Stimulated activated CD8-positive, alpha-beta memory T cell treated with anti-CD3 and anti-CD28 coated beads, Interleukin-7, amount 100 ng/mL, for 1 hour (primary cell): ENCODE measurements at places on chromosomes 3 and 15.

DNA sequence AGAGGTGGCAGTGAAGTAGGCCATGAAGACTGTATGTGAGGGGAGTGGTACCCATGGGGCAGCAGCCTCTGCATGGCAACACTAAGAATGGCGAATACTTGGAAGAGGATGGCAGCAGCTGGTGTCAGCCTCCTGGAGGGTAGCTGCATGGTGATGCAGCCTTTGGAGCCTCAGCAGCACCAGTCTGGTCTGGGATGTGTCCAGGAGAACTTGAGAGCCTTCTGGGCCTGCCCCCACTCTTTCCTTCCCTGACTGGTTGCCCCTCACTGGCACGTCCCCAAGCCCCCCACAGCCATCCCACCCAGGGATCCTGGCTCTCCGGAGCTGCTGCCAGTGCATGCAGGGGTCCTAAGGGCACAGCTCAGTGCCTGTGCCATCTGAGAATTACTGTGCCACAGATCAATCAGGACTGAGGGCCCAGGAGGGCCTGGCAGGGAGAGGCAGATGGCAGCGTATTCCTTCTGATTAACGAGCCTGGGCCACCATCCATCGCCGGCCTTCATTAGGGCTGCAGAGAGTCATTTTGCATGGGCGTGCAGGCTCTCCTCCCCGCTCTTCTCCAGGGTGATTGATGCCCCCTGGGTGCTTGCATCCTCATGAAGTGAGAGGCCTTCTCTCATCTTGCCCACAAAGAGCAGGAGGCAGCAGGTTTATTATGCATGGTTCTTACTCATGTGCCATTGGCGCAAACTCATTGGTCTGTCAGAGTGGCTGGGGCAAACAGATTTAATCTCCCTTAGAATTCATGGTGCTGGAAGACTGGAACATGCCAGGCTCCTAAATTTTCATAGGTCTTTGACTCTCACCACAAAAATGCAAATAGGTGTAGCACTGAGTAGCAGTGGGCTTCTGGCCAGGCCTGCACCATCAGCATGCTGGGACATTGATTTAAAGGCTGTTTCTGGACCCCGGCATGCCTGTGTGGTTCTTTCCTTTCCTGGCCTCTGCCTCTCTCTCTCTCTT, 116.8 kb downstream of the EPHB1 start:
- DNase-seq, result no peak

GRCh38 chr3:52897130-52898122, at the start of gene STIMATE:
Gene STIMATE (minus strand): TSS chr3:52897548. CDS start chr3:52897450, 98 bp downstream.
- peak; percentile 72 for DNase-seq

DNA sequence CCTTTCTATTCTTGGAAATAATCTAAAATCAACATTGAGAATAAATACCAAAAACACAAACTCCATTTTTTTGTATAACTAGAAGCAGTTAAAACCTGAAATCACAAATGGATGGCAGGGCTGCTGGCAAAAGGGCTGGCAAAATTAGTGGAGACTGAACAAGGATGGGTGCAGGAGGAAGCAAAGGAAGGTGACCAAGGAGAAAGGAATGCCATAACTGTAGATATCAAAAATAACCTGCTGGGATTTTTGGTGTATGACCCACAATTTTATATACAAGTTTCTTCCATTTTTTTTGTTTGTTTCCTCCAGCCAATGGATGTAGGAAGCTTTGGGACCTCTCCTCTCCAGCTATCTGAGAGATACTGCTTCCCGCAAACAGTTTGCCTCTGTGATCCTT, 12.7 kb downstream of the CFAP44 start:
- no peak for DNase-seq

GRCh38 chr3:120407508-120408287, 43.1 kb downstream of the FSTL1 start:
- no peak for DNase-seq

DNA sequence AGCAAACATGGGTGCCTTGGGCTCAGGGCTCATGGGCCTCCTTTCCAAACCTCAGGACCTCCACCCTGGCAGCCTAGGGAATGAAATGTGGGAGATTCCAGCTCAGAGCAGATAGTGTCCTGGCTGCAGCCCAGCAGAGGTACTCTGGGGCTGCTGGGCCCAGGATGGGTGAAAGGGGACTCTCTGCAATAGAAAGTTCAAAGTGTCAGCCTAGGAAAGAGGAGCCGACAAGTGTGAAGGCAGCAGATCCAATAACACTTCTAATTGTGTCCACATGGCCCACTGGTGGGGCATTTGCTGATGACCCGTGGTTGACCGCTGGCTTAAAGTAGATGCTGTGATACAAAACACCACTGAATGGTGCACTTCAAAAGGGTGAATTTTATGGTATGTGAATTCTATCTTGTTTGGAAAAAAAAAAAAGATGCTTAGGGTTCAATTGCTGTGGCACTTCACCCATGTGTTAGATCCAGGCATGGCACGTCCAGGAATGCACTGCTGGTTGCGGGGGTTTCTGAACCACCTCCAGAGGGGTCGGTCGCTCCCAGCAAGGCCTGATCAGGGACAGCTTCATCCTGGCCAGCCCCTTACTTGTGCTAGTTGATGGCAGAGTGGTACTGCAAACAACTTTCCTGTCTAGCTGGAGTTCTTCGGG, 20.9 kb downstream of the AMOTL2 start:
- no peak for DNase-seq

DNA sequence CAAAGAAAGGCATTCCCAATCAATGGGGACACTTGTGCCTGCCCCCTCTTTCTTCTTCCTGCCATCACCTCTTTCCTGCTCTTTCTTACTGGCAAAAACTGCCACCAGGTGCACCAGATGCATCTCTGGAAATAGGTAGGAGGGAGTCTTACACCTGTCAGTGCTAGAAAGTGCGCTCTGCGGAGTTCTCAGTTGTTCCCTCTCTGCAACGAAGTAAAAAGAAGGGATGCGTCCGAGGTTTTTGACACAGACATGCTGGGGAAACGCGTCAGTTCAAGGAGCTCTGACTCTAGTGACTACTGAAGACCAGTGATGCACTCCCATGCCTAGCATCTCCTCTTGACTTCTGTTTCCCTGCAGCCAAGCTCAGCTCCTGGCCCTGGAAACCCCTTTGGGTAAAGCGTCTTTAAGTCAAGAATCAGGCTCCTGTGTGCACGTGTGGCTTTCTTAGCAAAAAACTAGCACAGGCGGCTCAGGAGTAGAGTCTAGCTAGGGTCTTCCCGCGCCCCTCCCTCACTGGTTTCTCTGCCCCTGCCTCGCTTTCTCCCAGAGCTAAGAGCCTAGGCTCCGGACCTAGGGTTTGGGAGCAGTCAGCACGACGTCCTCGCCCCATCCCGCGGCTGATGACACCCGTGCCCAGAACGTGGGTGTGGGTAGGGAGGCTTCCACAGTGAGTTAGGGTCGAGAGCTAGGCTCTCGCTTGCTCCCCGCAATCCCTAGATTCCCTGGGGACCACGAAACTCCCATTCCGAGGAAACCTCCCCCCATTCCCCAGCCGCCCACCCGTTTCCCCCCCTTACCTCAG, 564 bp upstream of the GRM7 start:
- no peak for DNase-seq

GRCh38 chr3:171168086-171168485, 141.6 kb upstream of the SLC2A2 start:
- no peak for DNase-seq

- DNase-seq, result no peak
These were observed 34.8 kb downstream of the ATG7 start for GRCh38 chr3:11306817-11307589.

DNA sequence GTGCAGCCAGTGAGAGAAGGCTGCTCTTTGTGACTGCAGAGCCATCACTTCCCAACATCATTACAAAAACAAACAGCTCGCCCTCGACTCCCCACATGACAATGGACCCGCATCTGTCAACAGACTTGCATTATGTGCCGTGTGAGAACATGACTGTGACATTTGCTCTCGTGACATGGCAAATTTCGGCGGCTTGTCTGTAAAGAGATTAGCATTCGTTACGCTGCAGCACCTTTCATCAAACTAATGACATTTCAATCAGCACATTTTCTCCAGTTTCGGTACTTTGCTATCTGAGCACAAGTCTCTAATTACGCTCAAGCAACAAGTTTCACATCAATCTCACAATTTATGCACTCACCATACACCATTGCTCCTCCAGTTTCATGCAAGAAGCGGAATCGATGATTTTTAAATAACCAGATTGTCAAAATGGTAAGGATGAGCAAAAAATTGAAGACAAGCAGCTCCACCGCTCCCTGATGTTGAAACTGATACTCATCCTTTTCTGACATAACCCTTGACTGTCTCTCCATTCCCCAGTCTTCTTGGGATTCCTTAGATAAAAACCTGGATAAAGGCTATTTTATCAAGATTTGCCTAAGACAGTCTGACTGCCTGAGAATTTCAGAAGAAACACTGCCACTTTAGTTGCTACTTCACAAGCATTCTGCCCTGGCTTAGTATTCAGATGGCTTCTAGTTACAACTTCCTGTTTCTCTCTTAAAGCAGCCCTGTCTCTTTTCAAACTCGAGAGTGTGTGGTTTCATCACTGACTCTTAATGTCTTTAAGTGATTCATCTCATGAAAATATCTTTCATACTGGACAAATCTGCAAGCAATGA, at the start of gene SLC9A9:
Gene SLC9A9, minus strand, starts transcription at position 682 of the 845 bp plus-strand sequence. Its CDS starts 146 bp downstream, at position 536.
- no peak for DNase-seq

- DNase-seq, result no peak
These were observed 33.3 kb downstream of the TM4SF18 start for GRCh38 chr3:149299938-149300801.

DNA sequence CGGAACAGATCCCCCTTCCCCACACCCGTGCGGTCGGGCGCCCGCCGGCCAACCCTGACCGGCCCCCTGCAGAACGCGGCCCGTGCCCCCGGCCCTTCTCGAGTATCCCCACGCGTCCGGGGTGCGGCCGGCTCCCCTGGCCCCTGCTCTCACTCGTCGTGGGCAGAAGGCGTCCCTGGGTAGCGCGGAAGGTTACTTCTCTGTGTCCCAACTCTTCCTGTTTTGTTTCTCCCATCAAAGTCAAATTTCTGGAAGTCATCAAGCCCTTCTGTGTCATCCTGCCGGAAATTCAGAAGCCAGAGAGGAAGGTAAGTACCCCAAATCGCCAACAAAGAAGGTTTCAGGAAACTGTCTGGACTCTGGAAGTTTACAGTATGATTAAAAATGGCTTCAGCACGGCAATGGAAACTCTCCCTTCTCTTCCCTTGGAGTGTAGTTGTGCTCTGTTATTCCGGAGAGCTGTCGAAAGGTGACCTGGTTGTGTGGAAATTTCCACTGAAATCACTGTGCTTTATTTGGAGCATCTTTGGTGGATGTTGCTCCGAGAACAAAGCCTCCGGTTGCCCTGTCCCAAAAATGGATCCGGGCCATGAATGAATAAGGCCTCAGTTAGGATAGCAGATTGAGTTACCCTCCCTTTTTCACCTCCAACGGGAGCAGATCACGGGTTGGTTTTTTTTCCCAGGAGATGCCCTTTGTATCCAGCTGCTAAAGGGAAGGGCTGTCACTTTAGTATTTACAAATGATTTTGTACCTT, 536 bp downstream of the SEC61A1 start:
- no peak for DNase-seq

- DNase-seq, result no peak
These were observed 123.3 kb downstream of the NFKBIZ start for GRCh38 chr3:101972430-101973162.

GRCh38 chr15:47409600-47409999, 307.7 kb upstream of the SEMA6D start:
- no peak for DNase-seq

DNA sequence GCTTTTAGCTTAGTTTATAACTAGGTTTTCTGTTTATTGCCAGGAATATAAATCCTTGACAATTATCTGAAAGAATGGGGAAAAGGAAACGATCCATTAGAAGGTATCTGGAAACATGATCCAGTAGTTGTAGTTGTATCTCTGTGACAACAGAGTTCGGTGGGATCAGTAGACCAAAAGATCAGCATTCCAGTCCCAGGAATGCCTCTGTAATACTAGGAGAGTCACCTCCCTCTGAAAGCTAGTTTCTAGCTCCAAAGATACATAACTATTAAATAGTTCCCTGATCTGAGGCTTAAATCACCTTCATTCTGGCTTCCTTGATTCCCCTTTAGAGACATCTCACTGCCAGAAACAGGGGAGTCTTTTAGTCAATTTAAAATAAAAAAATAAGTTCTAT, 34.1 kb downstream of the MB21D2 start:
- no peak for DNase-seq

DNA sequence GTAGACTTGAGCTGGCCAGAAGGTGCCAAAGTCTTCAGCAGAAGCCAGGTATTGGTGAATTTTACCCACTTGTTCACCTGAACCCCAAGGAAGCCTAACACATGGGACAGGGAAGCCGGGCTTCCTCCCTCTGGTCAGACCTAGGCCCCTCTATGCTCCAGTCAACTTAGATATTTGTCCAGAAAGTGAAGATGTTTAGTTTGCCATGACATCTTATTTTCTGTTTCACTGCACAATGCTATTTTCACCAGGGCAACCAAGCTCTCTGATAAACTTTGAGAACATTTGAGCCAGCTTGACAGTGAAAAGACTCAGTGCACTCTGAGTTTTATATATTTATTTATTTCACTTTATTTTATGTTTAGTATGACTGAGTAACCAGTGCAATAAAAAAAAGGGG, 71.0 kb downstream of the SOX14 start:
- DNase-seq, result no peak

- no peak for DNase-seq
These were observed 66.7 kb upstream of the GATA2 start for GRCh38 chr3:128559486-128560225.

DNA sequence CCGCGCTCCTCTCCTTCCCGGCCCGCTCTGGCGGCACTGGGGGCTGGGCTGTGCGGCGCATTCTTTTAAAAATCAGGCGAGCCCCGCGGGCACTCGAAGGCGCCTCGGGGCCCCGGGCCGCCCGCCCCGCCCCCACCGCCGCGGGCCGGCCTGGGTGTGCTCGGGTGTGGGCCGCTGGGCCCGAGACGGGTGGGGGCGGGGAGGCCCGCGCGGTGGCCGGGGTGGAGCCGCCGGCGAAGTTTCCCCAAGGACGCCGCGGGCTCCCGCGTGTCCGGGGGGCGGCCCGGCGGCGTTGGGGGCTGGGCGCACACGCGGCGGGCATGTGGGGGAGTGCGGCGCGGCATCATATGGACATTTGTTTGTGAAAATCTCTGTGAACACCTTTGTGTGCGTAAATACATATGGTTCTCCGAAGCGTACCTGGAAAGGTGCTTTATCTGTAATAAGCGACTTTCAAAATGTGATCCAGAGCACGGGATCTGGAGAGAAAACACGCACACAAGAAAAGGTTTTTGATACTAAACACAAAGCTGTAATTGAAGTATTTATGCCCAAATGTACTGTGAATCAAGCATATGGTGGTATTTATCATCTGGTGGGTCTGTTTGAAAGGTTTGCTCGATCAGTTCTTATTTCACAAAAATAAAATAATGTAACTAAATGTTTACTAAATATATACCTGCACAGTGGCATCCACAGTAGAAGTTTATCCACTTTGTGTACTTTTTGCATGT, 612 bp upstream of the TBL1XR1 start:
- no peak for DNase-seq

- no peak for DNase-seq
These were observed 394.2 kb downstream of the EDEM1 start for GRCh38 chr3:5581743-5582142.

DNA sequence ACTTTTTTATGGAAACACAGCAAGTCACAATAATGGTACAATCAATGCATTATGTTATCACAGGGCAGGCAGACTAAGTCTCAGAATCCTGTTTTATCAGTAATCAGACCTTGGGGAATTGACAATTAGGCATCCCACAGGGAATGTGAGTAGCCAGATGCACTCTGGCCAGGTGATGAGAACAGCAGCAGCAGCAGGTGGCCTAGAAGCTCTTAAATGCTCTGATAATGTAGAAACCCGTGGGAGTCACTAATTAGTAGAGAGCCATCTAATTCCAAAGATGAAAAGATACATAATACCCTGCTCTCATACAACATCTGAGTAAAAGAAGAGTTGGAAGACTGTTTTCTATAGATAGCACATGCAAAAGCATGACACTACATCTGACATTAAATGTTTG, 12.6 kb downstream of the CEP152 start:
- DNase-seq, result no peak

- peak; percentile 15 for DNase-seq
These were observed 161.8 kb upstream of the TBL1XR1 start for GRCh38 chr3:177358977-177359592.
